ENCODE measurements at places on chromosomes 3 and 15. TPM values are rescaled to one million over a fixed set of nuclear protein-coding genes. Genes with fewer than 3 reads are reported as not detected.

Gene ARL6
- total RNA-seq = 4.5 TPM

DNA sequence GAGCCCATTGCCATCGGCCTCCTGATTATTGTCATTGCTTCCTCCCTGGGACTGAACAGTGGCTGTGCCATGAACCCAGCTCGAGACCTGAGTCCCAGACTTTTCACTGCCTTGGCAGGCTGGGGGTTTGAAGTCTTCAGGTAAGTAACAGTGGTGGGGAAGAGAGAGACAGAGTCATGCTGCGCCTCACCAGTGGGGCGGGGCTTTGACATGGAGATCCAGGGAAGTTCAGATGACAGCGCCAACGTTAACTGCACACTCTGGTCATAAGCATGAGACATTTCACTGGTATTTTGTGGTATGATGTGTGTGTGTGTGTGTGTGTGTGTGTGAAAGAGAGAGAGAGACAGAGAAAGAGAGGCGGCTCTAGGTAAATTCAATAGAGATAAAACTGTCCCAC lies 41.0 kb downstream of the AQP9 start:
- no peaks in the 10 kb centered on the region for H3K4me1 ChIP-seq
- no peaks in the 10 kb centered on the region for H3K36me3 ChIP-seq
- H3K4me3 ChIP-seq = no peak overlapping the region
- H3K27ac ChIP-seq = no peak overlapping the region

- DNase-seq = no peak
- no peaks in the 10 kb centered on the region for H3K36me3 ChIP-seq
- H3K27ac ChIP-seq = no peak overlapping the region
- peaks cover 5% of the 10 kb centered on the region for H3K4me1 ChIP-seq
- no peak overlapping the region for H3K4me3 ChIP-seq
Observed at GRCh38 chr3:131216801-131217200, 164.8 kb upstream of the NUDT16 start.

Gene CDV3
- total RNA-seq = 263 TPM

Gene GOLGA6L9
- total RNA-seq = 1.1 TPM

DNA sequence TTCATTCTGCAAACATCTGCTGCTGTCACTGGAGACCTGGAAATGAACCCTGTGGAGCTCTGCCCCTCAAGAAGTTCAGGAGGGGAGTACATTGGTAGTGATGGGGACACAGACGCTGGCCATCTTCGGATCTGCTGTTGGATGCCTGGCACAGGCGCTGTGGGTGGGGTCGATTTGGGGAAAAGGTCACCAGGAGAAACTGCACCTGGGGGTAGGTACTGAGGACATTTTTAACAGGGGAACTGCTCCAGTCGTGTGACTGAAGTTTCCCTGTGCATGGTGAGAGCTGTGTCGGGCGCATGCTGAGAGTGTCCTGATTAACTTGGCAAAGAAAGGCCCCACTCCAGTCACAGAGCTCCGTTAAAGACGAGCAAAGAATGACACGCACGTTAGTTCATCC lies 3.4 kb downstream of the UROC1 start:
- H3K4me1 ChIP-seq = peaks cover 3% of the 10 kb centered on the region
- H3K27ac ChIP-seq = no peak overlapping the region
- H3K36me3 ChIP-seq = no peaks in the 10 kb centered on the region
- no peak for DNase-seq
- no peaks in the 10 kb centered on the region for H3K27me3 ChIP-seq

- no peaks in the 10 kb centered on the region for H3K36me3 ChIP-seq
- H3K4me3 ChIP-seq = no peak overlapping the region
- peak overlapping the region; percentile 17 for H3K27ac ChIP-seq
Observed at GRCh38 chr15:88664151-88664778, 25.4 kb downstream of the ISG20 start.

DNA sequence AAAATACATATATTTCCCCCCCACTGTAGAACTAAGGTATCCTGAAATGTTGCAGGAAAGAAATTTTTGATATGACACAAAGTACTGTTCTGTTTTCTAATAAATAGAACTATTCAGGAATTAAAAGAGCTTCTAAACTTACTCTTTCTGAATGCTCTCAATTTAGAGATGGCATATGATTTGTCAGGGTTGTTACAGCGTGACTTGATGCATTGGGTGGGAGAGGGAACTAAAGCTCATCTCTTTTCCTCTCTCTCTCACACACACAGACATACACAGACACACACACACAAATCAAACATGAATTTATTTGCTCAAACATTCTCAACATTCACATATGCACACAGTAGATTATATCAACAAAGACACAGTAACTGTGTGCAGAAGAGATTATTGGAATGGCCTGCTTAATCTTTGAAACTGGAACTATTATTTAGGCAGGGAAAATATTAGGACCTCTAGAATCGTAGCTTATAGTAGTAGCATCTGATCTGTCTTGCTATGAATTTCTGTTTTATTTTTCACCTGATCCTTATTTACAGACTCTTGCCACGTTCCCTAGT lies 807.4 kb upstream of the GBE1 start:
- H3K4me1 ChIP-seq = no peaks in the 10 kb centered on the region
- no peak overlapping the region for H3K27ac ChIP-seq
- H3K4me3 ChIP-seq = no peak overlapping the region
- no peak for DNase-seq
- no peaks in the 10 kb centered on the region for H3K36me3 ChIP-seq
- no peaks in the 10 kb centered on the region for H3K27me3 ChIP-seq

DNA sequence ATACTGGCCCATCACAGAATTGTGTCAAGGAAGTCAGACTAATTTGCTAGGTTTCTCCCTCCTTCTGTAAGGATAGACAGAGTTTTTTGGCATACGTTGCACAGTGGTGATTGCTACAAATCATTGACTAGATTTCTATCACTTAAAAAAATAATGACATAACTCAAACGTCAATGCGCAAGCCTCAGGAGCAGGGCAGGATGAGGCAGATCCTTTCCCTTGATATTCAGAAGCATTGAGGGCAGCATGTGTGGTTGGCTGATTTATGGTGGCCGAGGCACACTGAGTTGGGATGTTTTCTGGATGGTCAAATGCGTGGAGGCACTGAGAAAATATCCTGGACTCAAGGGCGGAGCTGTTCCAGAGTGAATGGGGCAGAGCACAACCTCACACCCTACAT lies 14.4 kb downstream of the THSD4 start:
- H3K27me3 ChIP-seq = peaks cover 7% of the 10 kb centered on the region
- no peaks in the 10 kb centered on the region for H3K4me1 ChIP-seq
- no peak overlapping the region for H3K27ac ChIP-seq
- H3K36me3 ChIP-seq = no peaks in the 10 kb centered on the region
- H3K4me3 ChIP-seq = no peak overlapping the region

DNA sequence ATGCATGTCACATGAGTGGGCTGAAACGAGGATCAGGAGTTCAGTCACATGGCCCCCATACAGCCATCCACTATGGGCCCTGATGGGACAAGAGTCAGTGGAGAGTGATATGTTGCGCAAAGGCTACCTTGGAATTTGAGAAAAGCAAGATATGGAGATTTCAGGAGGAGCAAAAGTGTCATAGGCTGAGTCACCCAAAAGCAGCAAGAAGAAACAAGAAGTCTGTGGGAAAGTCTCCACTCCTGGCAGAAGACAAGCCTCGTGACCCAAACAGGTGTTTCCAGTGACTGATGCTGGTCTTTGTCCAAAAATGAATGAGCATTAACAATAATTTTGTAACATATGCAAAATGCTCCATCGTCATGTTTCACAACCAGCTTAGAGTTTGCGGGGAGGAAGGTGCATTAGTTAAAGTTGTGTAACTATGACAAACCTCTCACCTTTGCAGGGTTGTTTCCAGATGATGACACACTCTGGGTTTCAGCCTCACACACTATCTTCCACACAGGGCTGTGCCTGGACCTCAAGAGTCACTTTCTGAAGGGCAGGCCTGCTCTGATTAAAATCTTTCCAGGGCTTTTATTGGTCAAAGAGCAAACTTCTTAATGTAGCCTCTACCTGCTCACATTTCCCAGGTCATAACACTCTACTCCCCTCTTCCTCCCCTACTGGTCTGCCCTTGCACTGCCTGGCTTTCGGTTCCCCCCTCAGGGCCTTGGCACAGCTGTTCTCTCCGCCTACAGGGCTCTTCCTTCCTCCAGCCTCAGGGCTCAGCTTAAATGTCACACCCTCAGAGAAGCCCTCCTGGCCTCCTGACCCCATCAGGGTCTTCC lies 3.9 kb upstream of the DNASE1L3 start:
- H3K4me1 ChIP-seq = peaks cover 31% of the 10 kb centered on the region
- peak overlapping the region; percentile 11 for H3K27ac ChIP-seq
- DNase-seq = peak; percentile 54
- no peak overlapping the region for H3K4me3 ChIP-seq
- no peaks in the 10 kb centered on the region for H3K36me3 ChIP-seq
- peaks cover 9% of the 10 kb centered on the region for H3K27me3 ChIP-seq

Gene CSTA
- not detected for total RNA-seq

- peaks cover 24% of the 10 kb centered on the region for H3K4me1 ChIP-seq
- no peak for DNase-seq
- peaks cover 4% of the 10 kb centered on the region for H3K36me3 ChIP-seq
- no peaks in the 10 kb centered on the region for H3K27me3 ChIP-seq
- H3K27ac ChIP-seq = no peak overlapping the region
Observed at GRCh38 chr15:67750371-67750770, 74.9 kb upstream of the SKOR1 start.

Gene NPAP1
- total RNA-seq = not detected
